ENCODE measurements at places on chromosomes 3 and 15.

- no peak for DNase-seq
Observed at GRCh38 chr3:97235611-97236315, 421.4 kb downstream of the EPHA6 start.

DNA sequence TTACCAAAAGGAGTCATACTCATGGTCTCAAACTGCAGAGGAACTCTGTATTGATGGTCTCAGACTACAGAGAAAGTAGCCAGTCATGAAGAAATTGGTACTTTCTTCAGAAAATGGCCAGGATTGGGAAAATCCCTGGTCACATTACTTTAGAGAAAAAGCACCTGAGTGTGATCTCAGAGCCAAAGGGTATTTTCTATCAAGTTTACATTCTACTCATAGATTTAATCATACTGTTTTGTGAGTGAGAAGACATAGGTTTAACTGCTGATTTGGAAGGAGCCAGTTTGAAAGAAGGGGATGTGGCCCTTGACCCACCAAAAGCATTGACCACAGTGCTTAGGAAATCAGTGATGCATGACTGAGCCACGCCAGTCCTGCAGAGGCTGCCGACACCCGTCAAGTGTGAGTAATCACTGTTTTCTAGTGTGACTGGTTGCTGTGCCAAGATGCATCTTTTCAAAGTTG is 203.6 kb downstream of the AKAP13 start:
- no peak for DNase-seq

DNA sequence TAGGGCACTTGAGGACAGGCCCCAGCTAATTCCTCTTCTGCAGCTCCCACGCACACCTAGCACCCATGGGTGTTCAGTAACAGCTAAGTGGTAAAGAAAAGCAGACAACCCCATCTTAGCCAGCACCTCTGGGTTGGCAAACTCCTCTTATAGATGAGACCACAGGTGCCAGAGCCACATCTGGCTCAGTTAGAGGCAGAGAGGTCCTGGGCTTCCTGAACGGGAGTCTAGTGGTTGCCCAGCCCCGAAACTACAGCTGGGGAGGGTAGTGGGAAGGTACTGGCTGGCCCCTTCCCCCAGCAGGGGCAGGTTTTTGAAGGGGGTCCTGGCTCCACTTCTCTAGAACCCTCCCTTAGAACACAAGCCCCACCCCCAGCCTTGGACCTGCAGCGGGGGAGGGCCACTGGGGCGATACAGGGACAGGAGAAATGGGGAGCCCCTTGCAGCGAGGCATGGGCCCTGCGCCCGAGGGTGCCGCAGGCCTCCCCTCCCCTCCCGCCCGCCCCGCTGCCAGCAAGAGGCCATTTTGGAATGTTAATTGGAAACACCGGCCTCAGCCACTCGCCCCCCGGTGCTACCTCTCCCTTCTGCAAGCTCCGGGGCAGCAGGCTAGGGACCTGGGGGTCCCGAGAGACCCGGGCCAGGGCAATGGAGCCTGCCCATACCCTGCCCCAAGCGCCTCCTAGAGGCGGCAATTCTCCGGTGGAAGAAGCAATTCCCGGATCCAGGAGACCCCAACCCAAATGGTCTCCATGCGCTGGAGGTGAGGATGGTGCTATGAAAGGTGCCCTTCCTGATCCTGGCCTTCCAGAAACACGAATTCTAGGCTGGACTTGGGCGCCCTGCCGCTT is 1.5 kb downstream of the DUSP7 start:
- DNase-seq: no peak

DNA sequence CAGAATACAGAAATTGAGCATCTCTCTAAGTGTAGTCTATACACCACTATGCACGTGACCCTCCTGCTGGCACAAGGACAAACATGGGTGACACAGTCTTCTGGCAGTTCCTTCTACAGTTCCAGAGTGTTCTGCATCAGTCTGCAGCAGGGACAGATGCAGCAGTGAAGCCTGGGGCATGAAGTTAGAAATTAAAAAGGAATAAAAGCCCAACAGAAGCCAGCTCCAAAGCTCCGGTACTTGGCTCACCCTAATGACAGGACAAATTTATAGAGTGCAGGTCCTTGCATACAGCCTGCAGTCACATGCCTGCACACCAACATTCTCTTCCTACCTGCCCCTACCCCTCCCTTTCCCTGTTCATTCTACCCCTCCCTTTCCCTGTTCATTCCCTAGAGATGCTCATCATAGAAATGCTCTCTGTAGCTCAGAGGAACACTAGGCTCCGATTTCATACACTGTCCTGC is 15.0 kb downstream of the UACA start:
- no peak for DNase-seq

DNA sequence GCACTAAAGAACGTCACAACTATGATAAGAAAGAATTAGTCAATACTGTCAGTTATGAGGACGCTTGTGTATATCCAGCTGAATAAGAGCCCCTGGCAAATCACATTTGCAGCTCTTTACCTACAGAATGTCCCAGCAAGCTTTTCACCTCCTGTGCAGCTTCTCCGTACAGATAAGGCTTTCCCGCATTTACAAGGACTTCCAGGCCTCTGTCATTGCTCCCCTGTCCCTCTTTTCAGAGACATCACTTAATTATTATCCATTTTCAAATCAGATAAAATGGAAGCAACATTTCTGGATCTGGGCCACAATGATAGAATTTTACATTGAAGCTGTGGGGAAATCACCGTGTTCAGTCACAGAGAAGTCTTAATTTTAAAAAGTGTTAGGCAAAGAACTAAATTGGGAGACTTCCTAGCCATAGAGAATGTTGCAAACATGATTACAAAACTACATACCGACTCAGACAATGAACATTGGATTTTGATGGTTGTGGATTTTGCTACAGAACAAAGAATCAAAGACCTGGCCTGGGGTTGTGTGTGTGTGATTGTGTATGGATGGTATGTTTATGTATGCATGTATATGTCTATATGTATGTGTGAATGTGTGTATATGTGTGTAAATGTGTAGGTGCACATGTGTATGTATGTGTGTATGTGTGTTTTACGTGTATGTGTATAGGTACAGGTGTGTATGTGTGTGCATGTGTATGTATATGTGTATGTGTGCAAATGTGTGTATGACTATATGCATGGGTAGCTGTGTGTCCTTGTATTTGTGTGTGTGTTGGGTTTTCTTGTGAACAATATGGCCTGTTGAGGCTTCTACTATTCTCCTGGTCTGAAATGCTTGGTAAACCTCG is 41.5 kb downstream of the MGLL start:
- DNase-seq: no peak

GRCh38 chr3:23655749-23656148 is 150.0 kb upstream of the UBE2E1 start:
- no peak for DNase-seq

- DNase-seq: no peak
Observed at GRCh38 chr15:80118956-80119355, 33.8 kb upstream of the FAH start.

DNA sequence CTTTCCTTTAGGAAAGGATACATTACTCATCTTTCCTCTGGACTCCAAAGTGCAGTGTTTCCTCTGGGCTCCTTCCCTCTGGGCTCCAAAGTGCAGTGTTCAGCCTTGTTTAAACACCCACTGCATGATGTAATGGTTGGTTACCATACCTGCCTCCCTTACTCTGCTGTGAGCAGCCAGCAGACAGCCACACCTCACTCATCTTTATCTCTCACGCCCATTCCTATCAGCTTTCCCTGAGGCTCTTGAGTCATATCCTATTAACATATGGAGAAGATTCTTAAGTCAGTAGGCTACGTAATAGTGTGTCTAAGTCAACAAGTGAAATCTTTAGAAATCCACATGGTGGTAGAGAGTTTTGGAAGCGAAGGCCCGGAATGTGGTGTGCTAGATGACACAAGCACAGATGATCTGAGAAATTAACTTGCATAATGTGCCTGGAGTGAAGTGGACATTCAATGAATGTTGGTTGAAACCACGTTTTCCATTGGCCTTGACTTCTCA is 97.2 kb upstream of the CTNNB1 start:
- no peak for DNase-seq

DNA sequence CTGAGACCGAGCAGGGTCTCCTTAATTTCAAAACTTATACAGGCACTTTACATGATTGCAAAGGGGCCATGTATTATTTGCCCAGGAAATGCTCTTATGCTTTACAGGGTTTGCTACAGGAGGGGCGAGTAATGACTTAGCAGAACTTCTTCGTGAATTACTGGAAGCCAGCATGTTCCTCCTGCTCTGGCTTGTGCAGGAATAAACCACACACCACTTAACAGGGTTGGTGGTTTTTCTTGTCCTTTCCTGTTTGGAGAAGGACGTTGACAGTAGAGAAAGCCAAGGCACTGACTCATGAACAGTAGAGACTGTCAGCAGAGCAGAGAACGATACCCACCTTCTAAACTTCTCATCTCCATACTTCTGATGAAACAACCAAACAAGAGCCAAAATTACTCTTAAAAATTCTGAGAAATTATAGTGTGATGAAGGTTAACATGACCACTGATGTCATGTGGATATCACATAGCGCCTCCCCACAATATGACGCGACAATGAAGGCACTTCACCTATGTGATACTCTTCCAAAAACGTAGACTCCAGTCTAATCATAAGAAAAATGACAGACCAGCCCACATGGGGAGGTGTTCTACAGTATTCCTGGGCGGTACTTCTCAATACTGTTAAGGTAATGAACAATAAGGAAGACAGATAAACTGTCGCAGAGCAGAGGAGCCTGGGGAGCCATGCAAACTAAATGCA is 24.7 kb upstream of the MCTP2 start:
- DNase-seq: no peak

Data from stimulated activated CD4-positive, alpha-beta T cell treated with anti-CD3 and anti-CD28 coated beads, Interleukin-12 subunit alpha, Interleukin-12 subunit beta, amount 100 ng/mL, for 24 hours (primary cell).